ENCODE measurements at places on chromosomes 1 and 21.

DNA sequence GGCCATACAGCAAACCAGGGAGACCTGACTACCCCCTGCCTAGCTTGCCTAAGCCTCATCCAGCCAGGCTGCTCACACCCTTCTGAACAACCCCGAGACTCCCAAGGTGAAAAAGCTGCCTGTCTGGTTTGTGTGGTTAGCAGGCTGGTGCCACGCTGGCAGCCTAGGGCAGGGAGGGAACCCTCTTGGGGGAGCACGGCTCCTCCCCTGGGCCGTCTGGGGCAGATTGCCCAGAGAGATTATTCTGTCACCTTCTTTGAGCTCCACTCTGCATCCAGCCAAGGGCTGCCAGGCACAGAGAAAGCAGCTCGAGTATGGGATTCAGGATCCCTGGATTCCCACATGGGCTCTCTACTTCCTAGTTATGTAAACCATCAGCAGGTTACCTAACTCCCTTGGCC is 27.5 kb upstream of the TCEA3 start:
- no peak for DNase-seq

DNA sequence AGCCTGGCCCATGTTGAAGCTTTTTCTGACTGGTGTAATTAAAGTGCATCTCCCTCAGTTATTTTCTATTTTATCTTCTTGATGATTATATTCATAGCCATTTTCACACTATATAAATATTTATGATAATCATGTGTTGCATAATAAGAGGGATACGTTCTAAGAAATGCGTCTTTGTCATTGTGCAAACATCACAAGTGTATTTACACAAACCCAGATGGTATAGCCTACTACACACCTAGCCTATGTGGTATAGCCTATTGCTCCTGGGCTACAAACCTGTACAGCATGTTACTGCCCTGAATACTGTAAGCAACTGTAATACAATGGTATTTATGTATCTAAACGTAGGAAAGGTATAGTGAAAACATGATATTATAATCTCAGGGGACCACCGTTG is 88.1 kb downstream of the BACH1 start:
- DNase-seq: no peak

GRCh38 chr1:41358131-41359021 is 2.9 kb upstream of the FOXO6 start:
- peak; percentile 76 for DNase-seq

GRCh38 chr21:43868461-43868860 is 3.4 kb downstream of the AGPAT3 start:
- no peak for DNase-seq

DNA sequence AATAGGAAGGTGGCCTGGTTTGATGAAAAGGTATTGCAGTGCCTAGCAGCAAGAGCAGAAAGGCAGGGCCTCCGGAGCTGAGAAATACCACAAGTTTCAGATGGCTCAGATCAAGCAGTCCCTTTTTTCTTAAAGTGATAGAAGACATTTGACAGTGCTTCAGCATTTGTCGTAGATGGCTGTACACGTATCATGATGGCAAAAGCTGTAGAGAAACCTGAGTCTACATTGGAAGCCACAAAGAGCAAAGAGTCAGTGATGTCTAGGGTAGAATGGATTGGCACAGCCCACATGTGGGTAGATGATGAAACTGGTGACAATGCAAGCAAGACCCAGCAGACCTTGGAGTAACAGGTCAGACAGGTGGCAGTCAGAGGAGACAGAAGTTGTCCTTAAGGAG is 101.3 kb upstream of the ARTN start:
- DNase-seq: no peak

- peak; percentile 85 for DNase-seq
These were observed 107.4 kb downstream of the LYST start for GRCh38 chr1:235759336-235759735.

DNA sequence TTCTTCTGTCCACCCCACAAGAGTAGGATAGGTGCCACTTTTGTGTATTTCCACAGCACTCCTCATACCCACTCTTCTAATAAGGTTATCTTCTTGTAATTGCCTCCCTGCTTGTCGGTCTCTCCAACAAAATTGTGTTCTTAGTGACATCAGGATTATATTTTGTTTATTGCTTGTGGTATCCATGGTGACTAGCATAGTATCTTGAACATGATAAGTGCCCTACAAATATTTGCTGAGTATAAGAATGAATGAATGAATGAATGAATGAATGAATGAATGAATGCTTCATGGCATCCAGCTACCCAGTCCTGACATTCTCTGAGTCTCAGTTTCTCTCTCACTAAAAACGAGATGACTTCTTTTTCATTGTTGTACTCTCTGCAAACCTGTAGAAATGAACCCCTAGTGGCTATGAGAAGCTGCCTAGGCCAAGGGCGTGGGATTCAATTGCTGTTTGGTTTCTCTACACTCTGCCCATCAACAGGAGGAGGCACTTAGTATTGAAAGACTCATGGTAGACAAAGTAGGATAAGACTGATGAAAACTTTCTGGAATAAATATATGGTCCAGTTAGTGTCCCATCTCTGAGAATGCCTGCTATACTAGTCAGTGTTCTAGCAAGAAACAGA is 121.0 kb downstream of the TMEM53 start:
- DNase-seq: no peak

DNA sequence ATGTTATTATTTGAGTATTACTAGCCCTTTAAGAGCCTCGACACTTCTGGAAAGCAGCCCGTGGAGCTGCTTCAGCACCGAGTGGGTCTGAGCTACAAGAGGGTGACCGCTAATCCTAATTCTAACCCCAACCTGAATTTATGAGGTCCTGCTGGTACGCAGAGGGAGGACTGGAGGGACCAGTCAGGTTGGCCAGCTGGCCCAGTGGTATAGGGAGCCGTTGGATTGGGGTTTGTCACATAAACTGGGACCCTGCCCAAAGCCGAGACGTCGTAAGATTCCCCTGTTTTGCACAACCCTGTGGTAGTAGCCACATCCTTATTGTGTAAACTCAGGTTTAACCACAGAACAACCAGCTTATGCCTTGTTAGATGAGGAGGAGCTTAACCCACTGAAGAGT is 60.8 kb upstream of the F3 start:
- DNase-seq: peak; percentile 21

All from NCI-H1694 treated with DMSO at 0.1 percent for 48 hours (cell line).